ENCODE measurements at places on chromosomes 2 and 18.

GRCh38 chr2:202299712-202300111 is 34.1 kb downstream of the NOP58 start:
- DNase-seq = no peak

DNA sequence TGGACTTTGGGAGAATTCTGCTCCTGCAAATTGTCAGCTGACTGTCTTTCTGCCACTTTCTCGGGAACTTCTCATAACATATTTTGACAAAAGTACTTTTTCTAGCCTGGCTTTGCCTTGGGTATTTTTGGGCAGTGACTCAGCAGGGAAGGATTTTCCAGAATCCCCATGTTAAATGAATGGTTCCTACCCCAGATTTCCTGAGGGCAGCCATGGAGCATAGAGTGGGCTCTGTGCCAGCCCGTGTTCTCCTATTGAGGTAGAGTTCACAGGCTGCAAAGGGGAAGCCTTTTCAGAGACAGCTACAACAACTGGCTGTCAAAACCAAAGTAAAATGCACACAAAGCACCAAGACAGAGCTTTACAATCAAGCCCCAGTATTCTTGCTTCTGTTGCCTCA is 59.8 kb downstream of the BMP10 start:
- no peak for DNase-seq

DNA sequence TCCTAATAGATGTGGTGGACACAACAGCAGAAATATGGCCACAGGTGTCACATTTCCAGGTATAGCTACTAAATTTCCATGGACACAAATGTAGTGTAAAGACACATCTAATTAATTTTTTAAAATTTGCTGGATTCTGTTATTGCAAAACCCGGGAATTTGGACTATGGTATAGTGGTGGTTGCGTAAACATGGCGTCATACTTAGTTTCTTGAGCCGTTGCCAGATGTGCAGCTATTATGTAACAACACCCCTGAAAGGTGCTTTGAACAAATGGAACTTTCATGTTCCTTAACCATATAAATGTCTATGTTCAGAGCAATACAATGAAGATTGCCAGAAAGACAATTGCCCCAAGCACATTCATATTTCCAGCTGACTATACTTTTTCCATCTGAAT is 85.9 kb downstream of the HRH4 start:
- no peak for DNase-seq

DNA sequence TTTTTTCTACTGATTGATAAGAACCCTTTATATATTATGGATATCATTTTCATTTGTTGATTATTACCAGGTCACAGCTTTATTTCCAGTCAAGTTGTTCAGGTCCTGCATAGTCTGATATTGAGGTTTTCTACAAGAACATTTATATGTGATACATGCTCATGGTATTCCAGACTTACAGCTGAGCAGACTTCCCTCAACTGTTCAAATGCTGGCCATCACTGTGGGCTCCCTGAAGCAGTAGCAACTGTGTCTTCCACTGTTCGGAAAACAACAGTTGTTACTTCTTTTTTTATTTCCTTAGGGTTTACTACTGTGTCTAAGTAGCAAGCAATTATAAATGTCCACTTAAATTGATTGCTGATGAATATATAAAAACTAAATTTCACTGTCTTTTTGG is 79.5 kb downstream of the DGKD start:
- DNase-seq = no peak

DNA sequence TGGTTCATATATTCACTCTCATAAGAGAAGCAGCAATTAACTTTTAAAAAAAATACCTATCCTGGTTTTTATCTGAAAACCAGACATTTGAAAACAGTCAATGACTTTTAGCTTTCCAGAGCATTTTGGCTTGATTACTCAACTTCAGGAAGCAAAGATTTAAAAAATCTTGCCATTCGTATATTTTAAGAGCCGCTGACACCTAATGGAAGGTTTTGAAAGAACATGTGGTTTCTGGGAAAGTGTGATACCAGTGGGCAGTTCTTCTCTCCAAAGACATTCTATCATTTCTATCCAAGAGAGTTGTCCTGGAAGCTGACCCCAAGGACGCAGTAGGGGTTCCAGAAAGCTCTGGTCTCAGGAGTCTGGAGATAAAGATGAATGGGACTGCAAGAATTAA is 234.7 kb downstream of the TTC32 start:
- DNase-seq = no peak

DNA sequence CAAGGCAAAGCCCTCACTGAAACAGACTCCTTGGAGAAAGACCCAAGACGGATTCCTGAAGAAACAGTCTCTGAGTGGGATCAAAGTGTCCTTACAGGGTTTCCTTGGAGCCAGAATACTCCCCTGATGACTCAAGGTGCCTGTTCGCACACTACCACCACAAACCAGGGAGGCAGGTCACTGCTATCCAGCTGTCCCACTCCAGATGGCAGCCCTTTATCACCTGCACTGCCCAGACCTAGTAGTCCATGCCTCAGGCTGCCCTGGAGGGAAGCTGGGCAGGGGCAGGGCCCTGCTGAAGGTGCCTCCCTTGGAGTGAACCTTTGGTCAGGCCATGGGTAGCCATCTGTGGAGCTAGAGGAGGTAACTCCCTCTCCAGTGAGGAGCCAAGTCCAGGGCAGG is 34.1 kb downstream of the TRABD2A start:
- no peak for DNase-seq

GRCh38 chr2:119256582-119256921 is 32.9 kb downstream of the STEAP3 start:
- DNase-seq = no peak

DNA sequence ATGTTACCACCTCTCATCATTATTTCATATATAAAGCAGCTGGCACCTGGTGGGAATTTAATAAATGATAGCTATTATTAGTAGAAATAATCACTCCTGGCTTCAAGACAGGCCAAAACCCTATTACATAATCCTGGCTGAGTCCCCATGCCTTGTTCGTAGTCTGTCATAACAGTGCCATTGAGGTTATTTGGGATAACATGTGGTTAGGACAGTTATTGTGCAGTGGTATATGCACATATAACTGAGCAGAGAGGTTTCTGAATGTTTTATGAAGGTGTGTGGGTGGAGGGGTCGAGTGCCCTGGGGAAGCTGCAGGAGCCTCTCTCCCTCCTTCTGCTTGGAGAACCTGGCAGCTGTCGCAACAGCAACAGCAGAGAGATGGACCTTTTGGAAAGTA is 162.4 kb upstream of the NABP1 start:
- no peak for DNase-seq

DNA sequence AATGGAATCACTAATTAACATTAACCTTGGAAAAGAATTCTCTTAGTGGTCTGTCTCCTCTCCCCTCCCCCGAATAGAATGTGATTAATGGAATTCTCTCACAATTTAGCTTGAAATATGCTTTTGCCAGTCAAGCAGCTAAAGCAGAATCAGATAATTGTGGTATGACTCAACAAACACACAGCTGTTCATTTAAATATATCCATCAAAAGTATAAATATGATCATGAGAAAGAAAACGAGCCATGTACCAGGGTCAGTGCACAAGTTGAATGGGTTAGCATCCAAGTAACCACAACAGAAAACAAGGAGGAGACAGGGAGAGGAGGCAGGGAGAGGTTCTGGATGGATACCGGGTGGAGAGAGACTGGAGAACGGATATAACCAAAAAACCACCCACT is 66.9 kb downstream of the ACVR1 start:
- no peak for DNase-seq

GRCh38 chr2:9617749-9618148 is 13.0 kb downstream of the YWHAQ start:
- no peak for DNase-seq

DNA sequence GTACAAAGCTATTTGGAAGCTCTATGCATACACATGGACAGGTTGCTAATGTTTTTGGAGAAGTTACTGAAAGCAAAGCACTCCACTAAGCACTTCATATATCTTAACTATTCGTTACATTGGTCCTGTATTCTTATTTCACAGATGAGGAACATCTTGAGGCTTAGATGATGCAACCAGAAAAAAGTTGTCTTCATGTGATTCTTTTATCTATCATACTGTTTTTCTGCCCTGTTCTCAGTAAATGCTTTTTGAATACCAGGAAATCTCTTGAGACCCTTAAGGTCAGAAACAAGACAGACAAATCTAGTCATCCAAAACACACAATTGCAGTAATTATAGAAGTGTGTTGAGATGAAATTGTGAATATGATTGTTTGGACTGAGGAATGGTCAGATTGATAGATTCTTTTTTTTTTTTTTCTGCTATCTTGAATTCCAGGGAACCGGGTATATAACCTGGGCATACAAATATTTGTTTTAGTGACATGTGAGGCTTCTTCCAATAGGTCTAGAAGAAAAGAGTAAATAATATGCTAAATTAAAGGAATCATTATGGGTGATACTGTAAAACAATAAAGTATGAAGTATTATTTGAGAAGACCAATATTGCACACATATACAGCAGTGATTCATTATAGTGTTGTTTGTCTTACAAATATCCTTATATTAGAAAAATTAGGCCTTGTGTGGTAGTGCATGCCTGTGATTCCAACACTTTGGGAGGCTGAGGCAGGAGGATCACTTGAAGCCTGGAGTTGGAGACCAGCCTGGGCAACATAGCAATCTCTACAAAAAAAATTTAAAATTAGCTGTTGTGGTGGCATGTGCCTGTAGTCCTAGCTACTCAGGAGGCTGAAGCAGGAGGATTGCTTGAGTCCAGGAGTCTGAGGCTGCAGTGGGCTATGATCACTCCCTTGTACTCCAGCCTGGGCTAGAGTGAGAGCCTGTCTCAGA is 33.7 kb downstream of the EHBP1 start:
- DNase-seq = no peak

GRCh38 chr2:136651456-136652010 is 113.8 kb upstream of the THSD7B start:
- no peak for DNase-seq

DNA sequence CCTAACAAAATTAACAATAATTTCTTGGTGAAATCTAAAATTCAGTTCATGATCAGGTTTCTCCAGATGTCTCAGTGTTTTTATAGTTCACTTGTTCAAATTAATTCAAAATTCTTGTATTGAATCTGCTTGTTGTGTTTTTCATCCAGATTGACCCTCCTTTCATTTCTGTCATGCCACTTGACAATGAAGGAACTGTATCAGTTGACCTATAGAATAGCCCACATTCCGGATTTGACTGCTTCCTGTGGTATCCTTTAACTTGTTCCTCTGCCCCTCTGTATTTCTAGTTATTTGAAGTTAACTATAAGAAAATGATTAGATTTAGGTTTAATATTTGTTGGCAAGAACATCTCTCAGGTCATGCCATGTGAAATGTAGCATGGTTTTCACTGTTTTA is 53.3 kb downstream of the TWSG1 start:
- DNase-seq = no peak

- no peak for DNase-seq
These were observed 864.0 kb upstream of the FSHR start for GRCh38 chr2:50018292-50018691.

DNA sequence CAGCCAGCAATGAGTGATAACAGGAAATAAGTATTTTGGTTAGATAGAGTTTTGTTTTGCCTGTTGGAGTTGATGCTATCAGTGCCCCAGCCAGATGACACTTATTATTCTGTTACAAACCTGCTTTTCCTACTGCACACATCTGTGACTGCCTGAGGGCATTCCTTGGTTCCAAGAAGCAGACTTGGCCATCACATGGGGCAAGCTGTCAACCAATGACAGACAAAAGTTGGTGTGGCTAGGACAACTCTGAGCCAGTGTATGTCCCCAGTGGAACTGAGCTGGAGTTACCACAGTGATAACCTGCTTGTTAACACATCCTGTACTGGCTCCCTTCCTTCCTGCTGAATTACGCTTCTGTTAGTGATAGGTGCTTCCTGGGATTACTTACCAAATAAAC is 54.5 kb downstream of the FAM171B start:
- no peak for DNase-seq

- DNase-seq = no peak
These were observed 244.7 kb downstream of the HNMT start for GRCh38 chr2:138209009-138209408.

DNA sequence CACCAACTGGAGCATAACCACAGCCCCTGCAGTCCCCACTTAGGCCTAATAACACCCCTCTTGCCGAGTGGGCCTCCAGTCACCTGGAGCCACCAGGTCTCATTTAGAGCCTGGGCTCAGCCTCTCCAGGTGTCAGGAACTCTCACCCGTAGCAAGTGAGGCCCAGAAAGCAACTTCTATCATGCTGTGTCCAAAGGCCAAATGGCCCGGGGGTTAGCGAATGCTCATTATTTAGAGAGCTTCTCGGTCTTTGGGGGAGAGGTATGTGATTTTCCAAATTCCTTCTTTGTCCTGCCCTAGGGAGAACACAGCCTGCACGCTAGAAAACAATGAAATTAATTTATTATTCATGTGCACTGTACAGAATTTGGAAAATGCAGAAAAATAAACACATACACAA is 109.9 kb upstream of the PTPRM start:
- DNase-seq = no peak

DNA sequence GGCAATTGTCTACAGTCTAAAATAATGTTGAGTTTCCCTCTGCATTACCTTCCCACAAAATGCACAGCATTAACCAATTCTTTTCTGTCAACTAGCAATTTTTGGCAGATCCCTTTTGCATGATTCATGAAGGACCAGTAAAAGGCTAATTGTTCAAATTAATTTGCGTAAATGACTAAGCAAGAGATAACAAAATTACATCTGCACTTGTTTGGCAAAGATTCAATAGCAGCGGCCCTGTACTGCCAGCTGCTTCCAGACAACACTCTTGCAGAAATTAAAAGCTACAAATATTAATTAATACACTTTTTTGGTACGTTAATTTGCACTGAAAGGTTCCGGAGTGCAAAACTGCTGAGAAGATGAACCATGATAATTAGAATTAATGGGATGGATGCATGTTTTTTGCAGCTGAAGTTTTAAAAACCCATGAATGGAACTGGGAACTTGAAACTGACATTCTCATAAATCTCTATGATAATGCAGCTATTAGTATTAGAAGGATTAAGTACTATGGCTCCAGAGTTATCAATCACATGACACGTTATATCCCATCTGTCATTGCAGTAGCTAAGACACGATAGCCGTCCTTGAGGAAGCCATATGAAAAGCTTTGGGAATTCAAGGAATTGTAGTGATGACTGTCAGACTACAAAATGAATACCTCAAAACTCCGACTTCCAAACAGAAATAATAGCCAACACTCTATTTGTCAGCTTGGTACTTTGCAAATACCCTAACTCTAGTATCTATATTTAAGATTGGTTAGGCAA is 1268.3 kb upstream of the ACVR2A start:
- no peak for DNase-seq

GRCh38 chr2:229689307-229689839 is 25.0 kb downstream of the DNER start:
- DNase-seq = no peak
